T-helper 17 cell (primary cell): ENCODE measurements at places on chromosomes 2 and 18. TPM values are rescaled to one million over a fixed set of nuclear protein-coding genes. Genes with fewer than 3 reads are reported as not detected.

C1QL2 gene
- total RNA-seq = not detected

WDR7 gene
- 47.0 TPM for total RNA-seq

L3MBTL4 gene
- total RNA-seq = 0.80 TPM

PPP1CB gene
- total RNA-seq = 313 TPM

MYL12A gene
- 480 TPM for total RNA-seq

SPDYA gene
- total RNA-seq = 18.7 TPM

HMSD gene
- not detected for total RNA-seq

DNA sequence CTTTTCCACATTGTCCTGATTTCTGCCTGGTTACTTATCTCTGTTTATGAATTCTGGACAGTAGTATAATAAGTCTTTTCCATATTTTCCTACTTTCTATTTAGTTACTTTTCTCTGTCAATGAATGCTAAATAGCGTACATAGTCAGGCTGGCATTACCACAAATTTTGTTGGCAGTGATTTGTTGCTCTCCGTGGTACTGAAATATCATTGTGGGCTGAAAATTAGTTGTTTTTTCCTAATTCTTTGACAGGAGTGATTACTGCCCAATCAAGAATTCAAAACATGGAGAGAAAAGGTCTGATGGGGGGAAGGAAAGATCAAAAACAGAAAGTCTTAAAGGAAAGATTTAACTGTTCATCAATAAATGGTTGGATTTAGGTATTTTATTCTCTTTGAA is 7.7 kb upstream of the GALNT13 start:
- DNase-seq = no peak

DNA sequence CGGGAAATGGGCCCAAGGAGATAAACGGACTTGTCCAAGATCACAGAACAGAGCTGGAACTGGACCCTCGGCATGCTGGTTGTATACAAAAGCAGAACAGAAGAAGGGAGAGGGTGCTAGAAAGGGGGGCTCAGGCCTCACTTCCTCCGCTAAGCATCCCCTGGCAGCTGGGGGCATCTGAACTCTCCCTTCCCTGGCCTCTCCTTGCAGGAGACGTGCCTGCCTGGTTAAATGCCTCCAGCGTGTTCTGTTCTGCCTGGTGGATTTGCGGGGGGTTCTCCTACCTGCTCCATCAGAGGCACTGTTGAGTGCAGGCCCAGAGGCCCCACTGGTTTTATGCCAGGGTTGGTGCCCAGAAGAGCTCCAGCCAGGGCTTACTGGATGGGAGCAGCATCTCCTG is 124.7 kb downstream of the ZFP36L2 start:
- DNase-seq = no peak

DNA sequence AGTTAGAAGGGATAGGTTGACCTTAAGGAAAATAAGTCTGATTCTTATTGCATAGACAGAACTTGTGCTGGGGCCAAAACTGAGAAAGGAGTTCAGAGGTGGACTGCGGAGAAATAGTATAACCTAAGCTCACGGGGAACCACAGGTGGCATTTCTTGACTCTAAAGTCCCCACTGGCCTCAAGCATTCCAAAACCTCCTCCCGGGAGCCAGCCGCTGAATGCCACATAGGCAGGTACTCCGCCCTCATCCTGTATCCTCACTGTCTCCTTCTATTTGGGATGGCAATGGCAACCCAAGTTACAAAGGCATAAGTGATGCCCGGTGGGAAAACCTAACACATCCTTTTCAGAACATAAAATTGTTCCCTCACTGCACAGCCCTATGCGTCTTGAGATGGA is 173.0 kb downstream of the SP3 start:
- no peak for DNase-seq

DNA sequence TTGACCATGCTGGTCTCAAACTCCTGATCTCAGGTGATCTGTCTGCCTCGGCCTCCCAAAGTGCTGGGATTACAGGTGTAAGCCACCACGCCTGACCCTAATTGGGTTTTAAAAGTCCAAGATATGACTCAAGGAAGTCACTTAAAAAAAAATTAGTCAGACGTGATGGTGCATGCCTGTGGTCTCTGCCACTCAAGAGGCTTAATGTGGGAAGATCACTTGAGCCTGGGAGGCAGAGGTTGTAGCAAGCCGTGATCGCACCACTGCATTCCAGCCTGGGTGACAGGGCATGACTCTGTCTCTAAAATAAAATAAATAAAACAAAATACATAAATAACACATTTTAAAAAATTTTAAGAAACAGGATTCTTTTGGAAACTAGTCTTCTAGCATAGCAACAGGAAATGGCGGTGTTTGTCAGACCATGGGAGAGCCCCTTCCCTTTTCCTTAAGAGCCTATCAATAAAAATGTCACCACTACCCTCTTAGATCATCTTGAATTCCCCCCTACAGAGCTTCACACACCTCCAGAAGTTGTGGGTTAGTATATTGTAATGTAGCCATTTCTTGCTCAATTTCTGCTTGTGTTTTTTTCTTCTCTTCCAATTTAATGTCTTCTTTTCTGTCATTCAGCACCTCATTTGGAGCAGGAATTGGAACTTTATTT is 20.1 kb downstream of the SFT2D3 start:
- DNase-seq = no peak

DNA sequence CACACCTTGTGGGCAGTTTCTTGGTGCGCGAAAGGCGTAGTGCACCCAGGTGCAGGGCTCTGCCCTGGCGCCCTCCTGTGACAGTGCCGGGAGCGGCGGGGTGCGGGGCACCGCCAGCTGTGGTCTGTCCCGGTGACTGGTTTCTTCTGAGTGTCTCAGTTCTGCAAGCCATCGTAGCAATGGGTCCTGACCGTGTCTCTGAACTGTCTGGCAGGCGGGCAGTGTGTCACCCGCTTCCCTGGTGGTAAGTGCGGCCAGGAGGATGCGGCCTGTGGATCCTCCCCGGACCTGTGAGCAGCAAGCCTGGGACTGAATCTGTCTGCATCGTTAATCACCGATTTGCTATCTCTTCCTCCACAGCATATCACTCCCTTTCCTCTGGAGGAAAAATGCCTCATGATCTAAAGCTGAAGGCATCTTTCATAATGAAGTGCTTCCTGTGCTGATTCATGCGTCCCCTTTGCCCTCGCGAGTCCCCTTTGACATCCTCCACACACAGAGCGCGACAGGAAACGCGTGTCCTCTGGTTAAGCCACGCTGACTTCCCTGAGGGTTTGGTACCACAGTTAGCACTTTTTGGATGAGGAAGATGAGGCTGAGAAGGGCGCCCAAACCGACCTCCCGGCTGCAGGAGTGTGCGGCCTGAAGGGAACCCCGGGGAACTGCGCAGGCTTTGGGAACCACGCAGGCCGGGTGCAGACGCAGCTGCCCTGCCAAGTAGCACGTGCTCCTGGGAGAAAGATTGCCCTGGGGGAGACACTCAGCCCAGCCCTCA is 416.0 kb upstream of the HS6ST1 start:
- no peak for DNase-seq

DNA sequence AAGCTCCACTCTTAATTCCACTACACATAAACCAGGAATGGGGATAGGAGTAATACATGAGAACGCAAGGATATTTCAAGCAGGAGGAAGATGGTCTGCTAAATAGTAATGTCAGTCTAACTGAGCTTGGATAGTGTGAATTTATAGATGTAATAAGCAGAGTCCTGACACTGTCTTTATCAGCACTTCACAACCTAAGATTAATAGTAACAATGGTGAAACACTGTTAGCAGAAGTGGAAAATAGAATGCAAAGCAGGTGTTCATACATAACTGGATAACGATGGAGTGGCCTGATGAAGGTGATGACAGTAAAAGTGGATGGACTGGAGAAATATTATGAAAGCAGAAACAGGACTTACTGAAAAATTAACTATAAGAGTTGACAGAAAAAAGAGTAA is 80.4 kb downstream of the ROCK2 start:
- no peak for DNase-seq

GRCh38 chr18:49819823-49820671 is 6.7 kb upstream of the ACAA2 start:
- no peak for DNase-seq

GRCh38 chr2:181970160-181970794 is 15.4 kb upstream of the PPP1R1C start:
- no peak for DNase-seq

DNA sequence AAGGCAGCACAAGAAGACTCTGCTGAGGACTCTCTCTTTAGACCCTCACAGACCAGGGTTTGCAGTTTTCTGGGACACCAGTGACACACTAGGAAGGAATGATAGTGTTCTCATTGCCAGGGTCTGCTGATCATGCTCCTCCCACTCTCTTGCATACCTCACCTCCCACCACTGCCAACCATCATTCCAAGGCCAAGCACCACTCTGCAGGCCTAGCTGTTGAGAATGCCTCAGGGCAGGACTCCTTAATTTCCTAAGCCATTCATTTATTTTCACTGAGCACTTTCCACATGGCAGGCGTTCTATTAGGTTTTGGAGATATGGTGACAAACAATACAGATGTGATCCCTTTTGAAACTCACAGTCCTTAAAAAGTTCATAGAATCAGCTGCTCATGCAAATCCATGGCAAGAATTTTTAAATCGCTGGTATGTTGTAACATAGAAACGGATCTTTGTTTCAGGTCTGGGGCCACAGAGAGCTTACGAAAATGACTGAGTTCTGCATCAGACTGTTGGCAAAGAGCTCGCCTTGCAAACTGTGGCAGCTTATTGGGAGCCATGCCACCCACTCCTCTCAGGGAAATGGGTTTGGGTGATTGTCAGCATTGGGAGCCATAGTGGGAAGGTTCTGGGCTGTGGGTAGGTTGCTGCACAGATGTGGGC is 78.5 kb downstream of the XDH start:
- no peak for DNase-seq

DNA sequence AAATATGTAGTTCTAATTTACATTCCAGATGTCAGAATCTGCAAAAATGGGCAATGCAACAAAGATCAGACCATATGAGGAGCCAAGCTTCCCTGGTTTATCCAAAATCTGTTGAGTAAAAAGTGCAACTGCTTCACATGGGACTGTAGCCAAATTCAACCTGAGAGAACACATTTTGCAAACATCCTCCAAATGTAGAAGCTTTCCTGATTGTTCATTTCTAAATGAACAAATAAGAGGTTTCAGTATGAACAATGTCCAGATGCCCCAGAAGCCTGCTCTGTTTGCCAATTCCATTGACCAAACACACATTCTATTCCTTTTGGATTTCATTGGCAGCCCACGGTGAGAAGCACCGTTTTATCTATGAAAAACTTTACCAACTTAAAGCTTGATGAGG is 117.9 kb upstream of the OSR1 start:
- DNase-seq = no peak

- no peak for DNase-seq
Observed at GRCh38 chr2:54561010-54561409, 104.9 kb downstream of the SPTBN1 start.

GRCh38 chr2:41199334-41199733 is 747.4 kb upstream of the SLC8A1 start:
- no peak for DNase-seq

DNA sequence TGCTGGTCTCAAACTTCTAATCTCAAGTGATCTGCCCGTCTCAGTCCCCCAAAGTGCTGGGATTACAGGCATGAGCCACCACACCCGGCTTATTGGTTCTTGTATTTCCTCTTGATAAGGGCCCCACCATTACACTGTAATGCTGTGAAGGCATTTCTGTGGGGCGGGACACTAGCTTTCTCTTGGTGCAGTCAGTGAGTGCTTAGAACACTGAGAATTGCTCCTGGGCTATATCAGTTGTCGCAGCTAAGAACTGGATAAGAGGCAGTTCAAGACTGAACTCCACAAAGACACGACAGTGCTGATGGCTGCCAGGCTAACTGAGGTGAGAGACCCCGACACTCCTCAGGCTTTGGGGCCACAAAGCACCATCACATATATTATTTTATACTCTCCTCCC is 2.1 kb downstream of the KHK start:
- DNase-seq = no peak

DNA sequence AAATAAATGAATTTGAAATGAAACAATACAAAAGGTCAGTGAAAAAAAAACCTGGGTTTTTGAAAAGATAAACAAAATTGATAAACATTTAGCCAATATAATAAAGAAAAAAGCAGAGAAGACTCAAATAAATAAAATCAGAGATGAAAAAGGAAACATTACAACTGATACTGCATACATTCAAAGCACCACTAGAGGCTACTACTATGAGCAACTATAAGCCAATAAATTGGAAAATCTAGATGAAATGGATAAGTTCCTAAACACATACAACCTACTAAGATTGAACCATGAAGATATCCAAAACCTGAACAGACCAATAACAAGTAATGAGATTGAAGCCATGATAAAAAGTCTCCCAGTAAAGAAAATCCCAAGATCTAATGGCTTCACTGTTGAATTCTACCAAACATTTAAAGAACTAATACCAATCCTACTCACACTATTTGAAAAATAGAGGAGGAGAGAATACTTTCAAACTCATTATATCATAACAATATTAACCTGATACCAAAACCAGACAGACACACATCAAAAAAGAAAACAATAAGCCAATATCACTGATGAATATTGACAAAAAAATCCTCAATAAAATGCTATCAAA is 80.8 kb upstream of the CERS6 start:
- DNase-seq = no peak

- no peak for DNase-seq
Observed at GRCh38 chr2:237217995-237218616, 132.4 kb downstream of the COPS8 start.

DNA sequence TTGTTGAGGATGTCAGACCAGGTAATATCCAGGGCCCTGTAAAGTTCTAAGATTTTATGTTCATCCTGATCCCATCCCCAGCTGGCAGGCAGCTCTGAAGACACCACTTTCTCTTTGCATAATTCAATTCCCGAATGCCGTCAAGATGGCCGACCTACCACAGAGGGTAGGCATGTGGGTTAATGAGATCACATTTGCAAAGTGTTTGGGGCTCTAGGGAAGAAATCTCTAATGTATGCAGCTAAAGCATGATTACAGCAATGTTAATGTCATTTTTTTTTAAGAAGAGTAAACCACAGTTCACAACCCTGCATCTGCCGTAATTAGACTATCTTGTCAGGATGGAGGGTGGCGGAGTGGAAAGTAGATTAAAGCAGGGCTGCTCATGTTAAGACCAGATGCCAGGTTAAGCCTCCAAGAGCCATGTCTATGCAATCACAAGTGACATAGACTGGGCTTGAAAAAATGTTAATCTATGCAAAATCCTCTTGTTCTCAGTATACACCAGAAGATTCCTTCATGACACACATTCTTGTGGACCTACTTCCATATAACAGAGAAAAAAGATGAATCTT is 131.4 kb downstream of the ALK start:
- no peak for DNase-seq

GRCh38 chr2:212539072-212539880 is 674 bp upstream of the ERBB4 start:
- no peak for DNase-seq

GRCh38 chr2:72676341-72677025 is 149.3 kb downstream of the EXOC6B start:
- DNase-seq = no peak

- DNase-seq = no peak
Observed at GRCh38 chr18:75090336-75090735, 118.6 kb downstream of the PTGR3 start.

- no peak for DNase-seq
Observed at GRCh38 chr2:28360718-28361293, 31.9 kb upstream of the FOSL2 start.
